NCI-H1436 treated with DMSO at 0.1 percent for 48 hours (cell line): ENCODE measurements at places on chromosomes 7 and 10.

- no peak for DNase-seq
These were observed 84.1 kb downstream of the PTPRE start for GRCh38 chr10:127990846-127991542.

DNA sequence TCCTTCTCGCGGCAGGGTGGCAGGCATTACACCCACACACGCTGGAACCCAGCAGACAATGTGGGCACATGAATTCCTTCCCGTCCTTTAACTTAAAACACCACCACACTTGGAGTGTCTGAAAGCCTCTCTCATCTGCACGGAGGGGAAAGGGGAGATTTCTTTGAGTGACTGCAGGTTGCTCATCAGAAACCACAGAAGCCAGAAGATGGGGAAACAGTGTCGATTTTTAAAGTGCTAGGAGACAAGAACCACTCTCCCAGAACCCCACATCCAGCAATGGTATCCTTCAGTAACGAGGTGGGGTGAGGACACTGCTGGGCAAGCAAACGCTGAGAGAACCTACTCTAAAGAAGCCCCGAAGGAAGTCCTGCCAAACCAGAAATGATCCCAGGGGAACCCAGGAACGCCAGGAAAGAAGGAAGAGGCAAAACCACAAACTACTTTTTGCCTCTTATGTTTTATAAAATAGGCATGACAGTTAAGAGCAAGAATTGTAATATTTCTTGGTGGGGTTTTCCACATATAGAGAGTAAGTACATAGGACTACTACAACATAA is 254.3 kb downstream of the ELFN1 start:
- no peak for DNase-seq

DNA sequence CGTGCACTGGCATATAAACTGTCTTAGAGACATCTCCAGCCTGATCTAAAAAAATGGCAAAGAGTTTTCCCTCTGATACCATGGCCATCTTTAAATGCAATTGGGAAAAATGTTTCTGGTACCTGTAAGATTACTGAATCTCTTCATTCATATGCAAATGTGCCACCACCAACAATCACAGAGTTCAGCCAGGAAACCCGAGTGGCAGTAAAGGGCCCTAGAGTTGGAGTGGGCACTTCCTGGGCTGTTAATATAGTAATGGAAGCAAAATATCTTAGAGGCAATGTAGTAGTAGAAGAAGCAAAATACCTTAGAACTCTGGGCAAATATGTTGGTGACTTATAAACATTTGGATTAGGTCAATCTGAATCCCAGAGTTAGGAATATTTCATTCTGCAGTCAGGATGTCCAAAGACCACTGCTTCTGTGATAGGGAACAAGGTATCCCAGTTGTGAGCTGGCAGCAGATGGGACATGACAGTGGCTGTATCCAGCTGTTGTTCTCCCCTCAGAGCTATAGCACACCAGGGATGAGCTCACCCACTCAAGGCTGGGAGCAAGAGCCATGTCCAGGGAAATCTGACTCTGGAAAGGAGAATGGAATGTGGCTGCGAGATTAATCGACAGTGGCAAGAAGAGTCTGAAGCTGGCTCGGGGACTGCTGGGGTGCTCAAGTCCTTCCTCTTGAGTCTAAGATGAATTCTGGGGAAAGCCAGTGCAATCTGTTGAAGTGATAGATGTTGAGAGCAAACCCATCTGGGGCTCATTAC is 332.1 kb downstream of the PHTF2 start:
- DNase-seq, result no peak

- DNase-seq, result no peak
These were observed 6.1 kb upstream of the TMEM184A start for GRCh38 chr7:1562116-1562515.

DNA sequence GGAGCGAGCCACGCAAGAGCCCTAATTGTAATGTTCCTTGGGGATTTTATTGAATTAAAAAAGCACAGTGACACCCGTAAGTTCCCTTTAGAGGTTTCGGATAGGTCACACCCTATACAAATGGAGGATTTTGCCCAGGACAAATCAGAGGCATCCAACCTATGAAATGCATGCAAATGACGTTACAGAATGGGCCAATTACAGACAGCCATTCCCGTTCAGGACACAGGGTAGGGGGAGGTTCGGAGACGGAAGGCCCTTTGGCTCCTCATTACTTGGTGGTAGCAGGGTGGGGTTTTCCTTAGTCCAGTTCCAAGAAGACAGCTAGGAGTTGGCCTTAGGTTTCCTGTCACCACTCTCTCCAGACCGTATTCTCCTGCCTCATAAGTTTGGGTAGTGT is 754.1 kb downstream of the IPMK start:
- DNase-seq, result no peak

DNA sequence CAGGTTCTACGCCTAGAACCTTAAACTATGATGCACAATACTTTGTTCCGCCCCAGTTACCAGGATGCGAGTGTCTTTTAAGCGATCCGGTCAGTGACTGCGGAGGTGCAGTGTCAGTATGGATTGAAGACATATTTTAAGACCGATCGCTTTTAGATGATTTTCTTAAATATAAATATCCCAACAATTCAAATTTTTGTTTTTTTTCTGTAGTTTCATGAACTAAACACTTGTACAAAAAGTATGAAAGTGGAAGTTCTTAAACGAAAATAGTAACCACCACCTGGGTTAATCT is 835 bp downstream of the COMMD3 start:
- DNase-seq, result no peak

DNA sequence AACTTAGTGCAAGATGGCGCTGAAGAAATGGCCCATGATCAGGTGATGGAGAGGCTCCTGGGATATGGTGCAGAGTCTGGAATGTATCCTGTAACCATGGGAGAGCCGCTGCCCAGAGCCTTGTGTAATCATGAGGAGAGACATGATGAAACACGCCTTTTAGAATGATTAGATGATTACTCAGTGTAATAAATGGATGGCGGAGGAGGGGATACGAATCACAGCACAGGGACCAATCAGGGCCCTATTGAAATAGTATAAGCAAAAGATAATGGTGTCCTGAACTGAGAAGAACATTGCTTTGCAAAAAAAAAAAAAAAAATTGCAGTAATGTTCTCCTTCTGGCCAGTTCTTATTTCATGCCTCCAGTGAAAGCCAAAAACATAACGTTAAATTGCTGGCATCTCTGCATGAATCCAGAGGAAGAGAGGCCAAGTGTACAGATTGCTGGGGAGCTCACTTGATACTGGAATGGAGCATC is 668.5 kb upstream of the AUTS2 start:
- no peak for DNase-seq

- DNase-seq, result no peak
These were observed 14.0 kb downstream of the ITPRIP start for GRCh38 chr10:104324221-104324686.
